ENCODE measurements at places on chromosomes 5 and 9.

DNA sequence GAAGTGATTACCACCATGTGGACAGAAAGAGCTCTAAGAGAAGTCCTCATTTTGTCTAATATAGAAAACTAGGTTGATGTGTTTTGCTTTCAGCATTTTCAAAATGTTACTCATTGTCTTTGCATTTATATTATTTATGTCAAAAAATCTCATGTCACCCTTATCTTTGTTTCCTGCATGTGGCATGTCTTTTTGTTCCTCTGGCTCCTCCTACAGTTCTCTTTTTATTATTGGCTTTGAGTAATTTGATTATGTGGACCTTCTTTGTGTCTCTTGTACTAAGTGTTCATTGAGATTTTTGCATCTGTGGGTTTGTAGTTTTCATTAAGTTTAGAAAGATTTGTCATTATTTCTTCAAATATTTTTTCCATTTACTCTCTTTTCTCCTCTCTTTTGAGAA lies 58.8 kb downstream of the GNG10 start:
- no peak for DNase-seq

- no peak for DNase-seq
These were observed 105.7 kb upstream of the RAD23B start for GRCh38 chr9:107177243-107177839.

DNA sequence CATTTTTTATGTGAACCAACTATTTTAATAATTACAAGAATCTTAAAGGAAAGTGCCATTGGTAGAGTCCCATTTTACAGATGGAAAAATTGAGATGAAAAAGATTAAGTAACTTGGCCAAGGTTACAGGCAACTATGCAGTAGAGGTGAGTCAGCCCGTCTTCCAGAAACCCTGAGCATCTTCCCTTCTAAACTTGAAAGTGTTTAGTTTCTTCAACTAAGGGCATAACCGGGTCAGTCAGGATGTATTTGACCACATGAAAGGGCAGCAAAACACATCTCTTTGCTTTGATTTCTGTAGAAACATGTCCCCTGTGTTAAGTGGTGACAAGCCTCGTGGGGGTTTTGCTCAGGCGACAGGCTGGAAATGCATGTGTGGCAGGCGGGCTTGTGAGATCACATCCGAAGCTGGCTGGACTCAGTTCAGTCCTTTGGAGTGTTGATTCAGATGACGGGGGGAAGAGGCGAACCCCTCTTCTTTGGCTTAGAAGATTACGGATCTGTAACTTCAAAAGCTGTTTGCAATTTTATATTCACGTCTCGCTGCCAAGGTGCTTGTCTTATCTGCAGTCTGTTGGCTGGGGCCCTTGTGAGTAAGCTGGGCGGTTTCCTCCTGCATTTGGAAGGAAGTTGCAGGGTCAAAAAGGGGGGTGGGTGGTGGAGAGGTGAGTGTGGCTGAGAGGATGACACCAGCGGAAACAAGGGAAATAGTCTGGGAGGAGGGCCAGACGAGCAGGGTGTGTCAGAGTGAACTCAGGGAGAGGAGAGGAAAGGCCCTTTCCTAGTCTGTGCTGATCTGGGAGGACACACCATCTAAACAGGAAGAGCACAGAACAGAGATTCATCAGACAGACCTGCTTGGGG lies 78.9 kb upstream of the RPS23 start:
- no peak for DNase-seq

DNA sequence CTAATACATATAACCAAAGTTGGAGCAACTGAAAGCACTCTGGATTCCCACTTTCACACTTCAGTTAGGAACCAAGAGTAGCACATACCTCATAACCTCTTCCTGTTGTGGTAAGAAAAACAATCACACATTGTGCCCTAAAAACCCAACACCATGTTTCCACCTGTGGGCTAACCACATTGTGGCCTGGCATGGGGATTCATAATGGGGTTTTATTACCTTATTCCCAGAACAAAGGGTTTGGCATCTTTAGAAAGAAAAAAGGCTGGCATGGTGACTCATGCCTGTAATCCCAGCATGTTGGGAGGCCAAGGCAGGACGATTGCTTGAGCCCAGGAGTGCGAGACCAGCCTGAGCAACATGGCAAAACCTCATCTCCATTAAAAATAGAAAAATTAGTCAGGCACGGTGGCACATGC lies 60.6 kb downstream of the HSD17B3 start:
- DNase-seq, result no peak

- no peak for DNase-seq
These were observed 28.7 kb downstream of the DNM1 start for GRCh38 chr9:128231638-128232527.

GRCh38 chr5:135729321-135729786 lies 105.1 kb upstream of the SLC25A48 start:
- no peak for DNase-seq

- no peak for DNase-seq
These were observed 368.8 kb downstream of the GLIS3 start for GRCh38 chr9:3931058-3931457.

DNA sequence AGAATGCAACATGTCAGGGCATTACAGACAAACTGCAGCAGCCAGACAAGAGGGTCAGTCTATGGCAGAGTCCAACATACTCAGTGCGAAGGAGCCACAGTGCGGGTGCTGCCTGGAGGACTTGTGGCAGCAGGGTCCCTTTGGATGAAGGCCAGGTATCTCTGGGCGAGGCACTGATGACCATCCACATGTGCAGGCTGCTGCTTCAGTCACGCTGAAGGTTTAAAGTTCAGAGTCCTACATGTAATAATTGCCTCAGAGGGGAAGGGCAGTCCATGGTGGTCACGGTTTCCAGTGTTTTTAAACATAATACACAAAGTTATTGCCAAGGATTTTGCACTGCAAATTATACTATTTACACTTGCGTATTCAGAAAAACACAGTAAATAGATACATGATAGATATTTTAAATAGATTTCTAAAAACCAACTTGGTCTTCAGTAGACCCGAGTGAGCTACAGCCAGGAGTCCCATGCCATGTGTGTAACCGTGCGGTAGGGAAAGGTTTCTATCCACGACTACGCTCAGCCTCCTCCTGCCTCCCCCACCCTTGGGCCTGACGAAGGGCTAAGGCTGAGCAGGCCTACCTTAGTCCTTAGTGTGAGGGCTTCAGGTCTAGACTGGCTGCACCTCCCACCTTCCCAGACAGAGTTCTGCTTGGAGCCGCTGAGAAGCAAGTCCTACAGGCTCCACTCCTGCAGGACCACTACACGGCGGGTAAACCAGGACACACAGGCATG lies 76.2 kb downstream of the GPR21 start:
- no peak for DNase-seq

GRCh38 chr9:137244486-137245449 lies 3.7 kb downstream of the TUBB4B start:
- DNase-seq, result no peak

- DNase-seq, result no peak
These were observed 350.8 kb downstream of the EFNA5 start for GRCh38 chr5:107319901-107320300.

GRCh38 chr9:36214571-36214970 lies 23.9 kb downstream of the CLTA start:
- DNase-seq, result no peak

DNA sequence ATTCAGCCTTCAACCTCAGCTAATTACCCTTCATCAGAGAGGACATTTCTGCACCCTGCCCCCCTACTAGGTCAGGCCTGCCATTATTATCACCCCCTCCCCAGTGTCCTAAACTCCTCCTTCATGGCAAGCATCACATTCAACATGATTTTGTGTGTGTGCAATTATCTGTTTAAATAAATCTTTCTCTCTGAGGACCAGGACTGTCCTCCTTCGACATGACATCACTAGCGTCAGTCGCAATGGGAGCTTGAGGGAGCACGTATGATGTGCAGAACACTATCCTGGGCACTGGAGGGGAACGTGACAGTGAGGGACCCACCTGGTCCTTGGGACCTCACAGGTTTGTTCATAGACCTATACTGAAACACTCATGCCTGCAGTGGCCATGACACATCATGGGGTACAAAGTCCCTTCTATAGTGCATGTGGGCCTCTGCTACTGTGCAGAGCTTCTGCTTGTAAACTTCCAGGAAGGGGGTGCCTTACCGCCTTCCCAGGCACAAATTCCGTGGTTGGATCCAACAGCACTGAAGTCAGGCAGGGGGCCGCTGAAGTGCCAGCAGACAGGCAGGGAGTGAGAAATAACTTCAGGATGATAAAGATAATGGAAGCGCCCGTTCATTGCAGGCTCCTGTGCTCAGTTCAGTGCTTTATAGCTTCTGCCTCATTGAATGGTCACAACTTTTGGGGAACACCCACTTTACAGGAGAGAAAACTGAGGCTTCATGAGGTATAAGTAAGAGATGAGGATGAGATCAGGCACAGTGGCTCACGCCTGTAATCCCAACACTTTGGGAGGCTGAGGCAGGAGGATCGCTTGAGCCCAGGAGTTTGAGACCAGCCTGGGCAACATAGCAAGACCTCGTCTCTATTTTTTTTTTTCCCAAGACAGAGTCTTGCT lies 36.0 kb upstream of the STXBP1 start:
- DNase-seq, result no peak

DNA sequence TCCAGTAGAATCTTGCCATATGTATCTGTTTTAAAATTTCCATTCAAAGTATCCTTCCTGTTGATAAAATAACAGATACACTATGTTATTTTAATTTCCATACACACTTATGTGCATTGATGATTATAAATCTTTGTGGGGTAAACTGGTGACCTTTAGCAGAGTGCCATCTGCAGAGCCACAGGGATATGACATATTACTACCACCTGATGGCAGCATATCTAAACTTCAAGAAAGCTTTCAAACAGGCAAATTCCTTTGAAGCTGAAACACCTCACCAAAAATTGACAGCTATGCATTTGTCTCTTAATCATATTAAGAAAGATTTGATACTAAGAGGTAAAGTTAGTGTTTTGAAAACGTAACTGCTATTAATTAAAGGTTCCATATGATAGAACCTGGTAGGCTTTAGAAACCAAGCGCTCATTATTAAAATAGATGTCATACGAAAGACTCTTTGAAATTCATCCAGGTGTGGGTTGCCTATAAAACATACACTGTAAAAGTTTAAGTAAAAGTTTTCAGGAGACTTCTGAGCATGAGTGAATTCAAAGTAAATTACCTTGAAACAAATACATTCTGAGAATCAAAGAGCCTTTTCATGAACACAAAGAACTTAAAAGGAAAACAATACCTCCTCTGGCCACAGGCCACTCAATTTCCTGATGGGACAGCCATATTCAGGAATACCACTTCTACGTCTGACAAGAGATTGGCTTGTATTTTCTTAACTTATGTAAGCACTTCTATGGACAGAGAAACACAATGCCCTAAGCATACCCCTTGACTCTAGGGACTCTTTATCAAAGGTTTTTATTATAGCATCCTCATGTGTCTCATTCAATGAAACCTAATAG lies 93.3 kb downstream of the KIAA0825 start:
- no peak for DNase-seq

DNA sequence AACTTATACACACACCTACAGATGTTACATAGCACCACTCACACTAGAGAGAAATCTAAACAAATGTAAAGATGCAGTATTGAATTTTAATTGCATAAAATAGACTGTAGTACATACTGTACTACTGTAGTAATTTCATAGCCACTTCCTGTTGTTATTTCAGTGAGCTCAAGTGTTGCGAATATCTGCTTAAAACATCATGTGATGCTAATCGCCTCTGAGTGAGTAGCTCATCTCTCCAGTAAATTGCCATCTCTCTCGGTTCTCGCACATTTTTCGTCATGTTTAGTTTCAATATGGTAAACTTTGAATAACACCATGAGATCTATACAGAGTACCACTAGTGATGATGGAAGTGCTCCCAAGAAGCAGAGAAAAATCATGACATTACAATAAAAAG lies 22.0 kb upstream of the ARHGEF28 start:
- no peak for DNase-seq

DNA sequence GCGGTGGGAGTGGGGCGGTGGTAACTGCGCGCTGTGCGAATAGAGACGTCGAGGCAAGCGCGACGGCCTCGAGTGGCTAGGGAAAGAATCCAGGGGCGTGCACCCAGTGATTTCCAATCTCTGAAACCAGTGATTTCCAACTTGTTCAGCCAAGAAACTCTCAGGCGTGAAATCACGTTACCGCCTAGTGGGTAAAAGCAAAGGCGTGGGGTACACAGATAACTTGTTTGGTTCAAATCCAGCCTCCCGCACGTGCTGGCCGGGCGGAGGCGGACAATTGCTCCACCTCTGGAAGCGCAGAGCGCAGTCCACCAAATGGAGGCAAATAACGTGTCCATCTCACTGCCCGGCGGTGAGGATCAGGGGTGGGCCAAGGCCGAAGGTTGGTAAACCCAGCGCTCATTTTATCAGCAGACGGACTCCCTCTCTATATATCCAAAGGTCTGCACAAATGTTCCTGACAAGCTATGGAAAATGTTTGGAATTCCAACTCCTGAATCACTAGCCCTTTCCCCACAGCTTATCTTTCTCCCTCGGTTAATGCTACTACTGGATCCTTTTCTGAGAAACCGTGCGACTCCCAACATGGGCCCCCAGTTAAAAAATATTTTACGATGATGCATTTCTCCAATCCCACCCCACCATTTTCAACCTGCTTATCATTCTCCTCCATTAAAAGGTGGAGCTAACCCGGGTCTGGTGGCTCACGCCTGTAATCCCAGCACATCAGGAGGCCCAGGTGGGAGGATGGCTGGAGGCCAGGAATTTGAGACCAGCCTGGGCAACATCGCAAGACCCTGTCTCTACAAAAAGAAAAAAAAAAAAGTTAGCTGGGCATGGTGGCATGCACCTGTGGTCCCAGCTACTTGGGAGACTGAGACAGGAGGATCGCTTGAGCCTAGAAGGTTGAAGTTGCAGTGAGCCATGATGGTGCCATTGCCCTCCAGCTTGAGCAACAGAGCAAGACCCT lies 950 bp upstream of the FNBP1 start:
- DNase-seq, result no peak

DNA sequence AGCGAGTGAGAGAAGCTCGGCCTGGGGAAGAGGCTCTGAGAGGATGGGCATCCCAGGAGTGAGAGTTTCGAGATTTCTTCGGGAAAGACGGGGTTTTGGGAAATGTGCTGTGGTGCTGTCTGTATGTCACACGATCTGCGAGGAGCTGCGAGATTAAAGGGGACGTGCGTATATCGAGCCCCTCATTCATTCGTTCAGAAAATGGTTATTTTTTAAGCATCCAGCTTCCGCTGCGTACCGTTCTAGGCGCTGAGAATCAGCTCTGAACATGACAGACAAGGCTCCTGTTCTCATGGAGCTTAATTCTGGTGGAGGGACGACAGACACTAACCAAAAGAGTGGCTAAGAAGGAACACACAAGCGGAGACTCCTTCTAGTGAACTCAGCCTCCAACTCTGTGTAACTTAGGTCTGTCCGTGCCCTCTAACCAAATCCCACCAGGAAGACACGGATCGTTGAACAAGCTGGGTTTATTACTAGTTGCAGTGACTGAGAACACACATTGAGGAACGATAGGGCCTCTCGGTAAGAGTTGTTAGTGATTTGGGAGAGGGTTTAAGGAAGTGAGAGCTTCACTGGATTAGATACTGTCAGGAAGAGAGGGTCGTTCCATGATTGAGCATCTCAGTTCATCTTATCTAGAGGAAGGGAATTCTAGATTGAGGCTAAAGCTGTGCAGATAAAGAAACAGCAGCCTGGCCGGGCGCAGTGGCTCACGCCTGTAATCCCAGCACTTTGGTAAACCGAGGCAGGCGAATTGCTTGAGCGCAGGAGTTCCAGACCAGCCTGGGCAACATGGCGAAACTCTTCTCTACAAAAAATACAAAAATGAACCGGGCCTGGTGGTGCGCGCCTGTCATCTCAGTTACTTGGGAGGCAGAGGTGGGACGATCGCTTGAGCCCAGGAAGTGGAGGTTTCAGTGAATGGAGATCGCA lies 1.0 kb upstream of the FBXW11 start:
- DNase-seq, result no peak

- no peak for DNase-seq
These were observed 22.3 kb upstream of the UBAC1 start for GRCh38 chr9:135983208-135984071.

GRCh38 chr9:27355166-27355565 lies 58.2 kb upstream of the EQTN start:
- DNase-seq, result no peak

All from neural crest cell (in vitro differentiated cells).